ENCODE measurements at places on chromosomes 7 and 10.

GRCh38 chr7:108016841-108017775 lies 14.1 kb upstream of the LAMB1 start:
- no peak for DNase-seq

GRCh38 chr10:44295644-44296241 lies 89.2 kb downstream of the CXCL12 start:
- no peak for DNase-seq

DNA sequence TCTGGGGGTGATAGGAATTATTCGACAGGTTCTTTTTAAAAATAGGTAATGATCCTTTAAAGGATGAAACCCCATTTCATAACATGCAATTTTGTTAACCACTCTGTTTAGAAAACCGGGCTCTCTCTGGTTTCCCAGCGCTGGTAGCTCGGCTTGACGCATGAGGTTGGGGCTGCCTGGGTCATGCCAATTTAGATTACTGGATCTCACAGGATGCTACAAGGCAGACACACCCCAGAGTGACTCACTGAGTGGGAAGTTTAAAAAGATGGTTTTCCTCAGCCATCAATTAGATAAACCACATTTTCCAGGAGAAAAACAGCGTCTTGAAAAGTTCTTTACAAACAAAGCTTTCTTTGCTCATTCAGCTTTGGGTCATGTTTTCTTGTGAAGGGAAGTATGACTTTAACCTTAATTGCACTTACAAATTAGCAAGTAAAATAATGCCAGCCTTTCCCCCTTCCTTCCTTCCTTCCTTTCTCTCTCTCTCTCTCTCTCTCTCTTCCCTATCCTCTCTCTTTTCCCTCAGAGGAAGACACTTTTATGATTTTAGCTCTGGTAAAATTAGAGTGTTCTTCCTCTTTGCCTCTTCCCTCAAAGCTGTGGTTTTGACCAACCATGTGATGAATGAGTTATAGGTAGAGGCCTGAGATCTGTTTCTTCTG lies 99.8 kb downstream of the EPDR1 start:
- no peak for DNase-seq

DNA sequence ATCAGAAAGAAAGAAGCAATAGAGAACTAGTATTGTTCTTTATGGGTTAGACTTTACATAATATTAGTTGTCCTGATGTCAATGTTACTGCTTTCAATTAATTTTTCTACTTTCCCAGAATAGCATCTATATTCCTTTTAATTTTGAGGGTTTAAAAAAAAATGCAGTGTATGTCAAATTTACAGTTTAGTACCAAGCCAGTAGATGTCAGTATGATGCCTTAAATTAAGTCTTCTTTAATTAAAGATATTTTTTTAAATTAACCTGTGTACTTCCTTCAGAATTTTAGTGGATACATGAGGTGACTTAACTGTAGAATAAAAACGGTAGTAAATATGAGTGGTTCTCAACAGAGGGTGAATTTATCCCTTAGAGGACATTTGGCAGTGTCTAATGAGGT lies 35.2 kb upstream of the STOX1 start:
- DNase-seq: no peak

GRCh38 chr7:90288154-90288553 lies 33.0 kb downstream of the FAM237B start:
- no peak for DNase-seq

- no peak for DNase-seq
Observed at GRCh38 chr7:17646253-17646956, 293.9 kb downstream of the SNX13 start.

DNA sequence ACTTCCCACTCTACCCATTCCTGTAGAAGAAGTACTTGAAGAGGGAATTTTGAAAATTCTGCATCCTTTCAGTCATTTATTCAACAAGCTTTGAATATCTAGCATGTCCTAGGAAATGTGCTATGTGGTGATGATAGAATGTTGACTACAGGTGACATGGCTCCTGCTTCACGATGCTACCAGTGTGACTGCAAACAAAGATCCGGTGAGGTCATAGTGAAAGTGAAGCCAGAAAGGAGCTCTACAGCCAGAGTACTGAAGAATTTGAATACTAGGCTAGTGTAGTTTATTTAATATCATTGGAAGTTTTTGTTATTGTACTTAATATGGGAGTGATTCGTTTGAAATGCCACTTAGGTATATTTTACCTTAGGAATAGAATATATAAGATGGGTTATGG lies 348.1 kb downstream of the TFEC start:
- DNase-seq: no peak

DNA sequence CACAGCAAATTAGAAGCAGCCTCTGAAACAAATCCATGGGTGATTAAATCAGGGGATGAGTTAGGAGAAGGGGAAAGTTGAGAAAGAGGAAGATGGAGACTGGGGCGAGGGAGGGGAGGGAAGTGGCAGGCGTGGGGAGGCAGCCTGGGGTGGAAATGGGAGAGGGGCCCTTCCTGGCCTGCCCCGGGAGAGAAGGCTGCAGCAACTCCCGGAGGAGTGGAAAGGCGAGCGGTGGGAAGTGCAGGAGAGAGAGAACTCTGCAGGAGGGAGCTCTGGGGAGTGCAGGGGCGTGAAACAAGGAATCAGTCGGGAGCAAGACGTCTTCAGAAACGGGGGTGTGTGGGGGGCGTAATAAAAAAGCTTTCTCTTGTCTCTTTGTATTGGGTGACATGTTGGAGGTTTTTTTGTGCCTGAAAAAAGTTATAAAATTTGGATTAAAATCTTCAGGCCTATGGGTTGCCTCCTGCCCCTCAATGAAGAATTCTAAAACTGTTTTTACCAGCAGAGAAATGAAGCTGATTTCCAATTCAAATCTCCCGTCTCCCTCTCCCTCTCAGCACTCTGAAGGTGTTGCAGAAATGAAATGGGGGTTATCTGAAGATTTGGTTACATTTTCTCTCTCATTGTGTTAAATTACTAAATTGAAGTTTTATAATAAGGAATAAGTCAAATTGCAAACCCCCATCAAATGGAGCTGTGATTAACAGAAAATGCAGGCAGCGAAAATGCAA lies 4.7 kb upstream of the UNCX start:
- DNase-seq: no peak

DNA sequence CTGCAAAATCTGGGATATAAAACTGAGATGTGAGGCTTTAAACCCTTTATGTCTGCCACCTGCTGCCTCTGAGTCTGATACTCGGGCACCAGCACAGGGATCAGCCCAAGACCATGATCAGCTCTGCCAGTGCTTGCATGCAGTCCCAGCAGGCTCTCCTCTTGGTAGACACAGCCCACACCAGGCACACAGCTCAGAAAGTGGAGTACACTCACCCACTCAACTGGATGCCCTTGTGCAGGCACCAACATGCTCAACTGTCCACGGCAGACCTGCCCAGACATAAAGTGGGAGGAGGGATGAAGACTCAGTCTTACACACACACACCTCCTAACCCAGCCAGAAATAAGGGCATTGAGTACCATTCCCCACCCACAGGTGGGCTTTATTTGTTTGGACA lies 18.2 kb upstream of the MYH16 start:
- no peak for DNase-seq

DNA sequence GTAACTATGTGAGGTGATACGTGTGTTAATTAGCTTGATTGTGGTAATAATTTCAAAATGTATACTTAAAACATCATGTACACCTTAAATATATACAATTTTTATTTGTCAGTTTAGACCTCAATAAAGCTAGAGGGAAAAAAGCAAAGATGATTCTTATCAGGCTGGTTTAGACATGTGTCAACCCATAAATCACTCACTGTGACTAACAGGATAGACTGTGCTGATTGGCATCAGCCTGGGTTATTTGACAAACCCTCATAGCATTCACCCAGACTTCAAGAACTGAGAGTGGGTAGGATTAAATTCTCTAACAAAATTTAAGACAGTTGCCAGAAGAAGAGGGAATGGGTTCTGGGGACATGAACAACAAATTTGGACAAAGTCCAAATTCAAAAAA lies 73.8 kb upstream of the TMEM140 start:
- no peak for DNase-seq

DNA sequence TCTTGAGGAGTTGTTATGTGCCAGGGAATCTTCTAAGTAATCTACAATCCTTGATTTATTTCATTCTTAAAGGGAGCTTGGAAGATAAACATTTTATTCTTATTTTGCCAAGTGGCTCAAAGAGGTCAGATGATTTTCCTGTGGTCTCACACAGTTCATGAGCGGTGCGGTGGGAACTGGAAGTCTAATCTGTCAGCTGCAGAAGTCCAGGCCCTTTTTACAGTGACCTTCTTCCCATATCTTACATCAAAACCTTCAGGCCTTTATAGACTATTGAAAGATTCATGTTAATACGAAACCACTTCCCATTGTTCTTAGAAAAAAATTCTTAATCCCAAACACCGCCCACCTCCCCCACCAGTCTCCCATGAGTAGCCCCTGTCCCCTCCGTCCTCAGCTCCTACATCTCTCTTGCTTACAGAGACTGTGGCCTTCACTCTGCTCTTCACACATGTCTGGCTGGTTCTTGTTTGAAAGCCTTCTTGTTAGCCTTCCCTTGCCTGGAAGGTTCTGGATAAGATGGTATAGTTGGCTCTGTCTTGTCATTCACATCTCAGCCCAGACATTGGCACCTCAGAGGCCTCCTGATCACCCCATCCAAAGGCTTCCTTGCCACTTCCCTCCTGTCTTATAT lies 61.5 kb downstream of the ITGA8 start:
- DNase-seq: no peak

DNA sequence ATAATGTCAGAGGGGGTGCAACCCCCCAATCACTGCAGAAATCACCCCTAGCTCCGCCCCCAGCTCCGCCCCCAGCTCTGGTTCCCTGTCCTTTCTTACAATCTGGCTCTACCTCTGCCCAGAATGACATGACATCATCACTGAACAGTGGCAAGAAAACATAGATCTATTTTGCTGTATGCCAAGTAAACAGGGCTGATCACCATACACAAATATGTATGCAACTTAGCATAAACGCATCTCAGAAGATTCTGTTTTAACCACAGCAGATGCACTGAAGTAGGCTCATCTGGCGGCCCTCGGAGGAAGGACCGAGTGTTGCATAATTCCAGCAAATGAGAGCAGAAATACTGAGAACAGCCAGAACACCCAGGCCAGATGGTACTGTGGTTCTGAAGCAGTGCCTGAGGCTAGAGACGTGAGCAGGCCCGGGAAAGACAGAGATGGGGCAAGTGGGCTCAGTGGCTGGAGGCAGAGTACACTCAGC lies 293.3 kb upstream of the KLF14 start:
- peak; percentile 31 for DNase-seq

DNA sequence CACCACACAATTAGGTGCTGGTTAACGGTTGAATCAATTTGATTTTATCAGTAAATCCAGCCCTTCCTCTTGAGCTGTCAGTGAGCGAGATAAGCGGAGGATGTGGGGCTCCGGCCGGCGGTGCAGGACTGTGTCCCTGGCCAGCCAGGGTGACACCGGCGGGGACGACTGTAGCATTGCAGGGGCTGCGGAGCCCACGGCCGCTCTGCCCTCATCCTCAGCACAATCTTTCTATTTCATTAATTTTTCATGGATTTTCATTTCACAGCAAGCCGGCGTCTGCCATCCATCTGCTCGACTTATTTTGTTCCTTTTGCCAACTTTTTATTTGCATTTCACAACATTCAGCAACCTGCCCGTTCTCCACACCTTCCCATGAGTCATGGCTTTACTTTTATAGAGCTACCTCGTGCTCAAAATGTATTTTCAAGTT lies 4.7 kb downstream of the ADARB2 start:
- DNase-seq: no peak

GRCh38 chr10:48759113-48759901 lies 74.6 kb downstream of the WDFY4 start:
- DNase-seq: no peak

DNA sequence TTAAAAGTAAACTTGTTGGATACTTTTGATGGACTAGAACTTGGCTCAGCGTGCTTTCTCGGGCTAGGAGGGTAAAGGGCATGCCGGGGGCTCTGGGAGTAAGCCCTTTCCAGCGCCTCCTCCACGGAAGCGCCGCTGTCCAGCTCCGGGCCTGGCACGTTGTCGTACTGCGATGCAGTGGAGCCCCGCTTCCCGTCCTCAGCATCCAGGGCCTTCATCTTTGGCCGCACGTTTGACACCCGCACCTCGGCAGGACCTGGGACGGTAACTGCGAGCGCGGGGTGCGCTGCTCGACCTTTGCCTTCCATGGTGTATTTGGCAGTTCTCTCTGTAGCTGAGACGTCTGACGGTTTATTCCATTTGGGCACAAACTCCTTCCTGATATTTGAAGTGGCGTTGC lies 148.3 kb downstream of the USP6NL start:
- no peak for DNase-seq

DNA sequence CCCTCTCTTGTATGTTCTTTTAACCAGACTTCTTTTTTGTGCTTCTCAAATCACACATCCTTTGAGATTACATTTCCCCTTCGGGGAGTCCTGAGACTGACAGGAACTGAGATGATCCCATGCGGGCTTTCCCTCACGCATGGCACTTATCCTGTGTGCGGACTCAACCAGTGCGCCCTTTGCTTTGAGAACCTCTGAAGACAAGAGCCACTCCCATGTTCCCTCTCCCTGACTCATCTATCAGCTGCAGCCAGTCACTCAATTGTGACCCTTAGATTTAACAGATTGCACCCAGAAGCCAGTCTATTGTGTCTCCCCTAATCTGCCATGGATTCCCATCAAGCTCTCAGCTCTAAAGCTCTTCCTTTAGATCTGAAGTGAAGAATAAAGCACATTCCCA lies 353.9 kb upstream of the MEOX2 start:
- no peak for DNase-seq

DNA sequence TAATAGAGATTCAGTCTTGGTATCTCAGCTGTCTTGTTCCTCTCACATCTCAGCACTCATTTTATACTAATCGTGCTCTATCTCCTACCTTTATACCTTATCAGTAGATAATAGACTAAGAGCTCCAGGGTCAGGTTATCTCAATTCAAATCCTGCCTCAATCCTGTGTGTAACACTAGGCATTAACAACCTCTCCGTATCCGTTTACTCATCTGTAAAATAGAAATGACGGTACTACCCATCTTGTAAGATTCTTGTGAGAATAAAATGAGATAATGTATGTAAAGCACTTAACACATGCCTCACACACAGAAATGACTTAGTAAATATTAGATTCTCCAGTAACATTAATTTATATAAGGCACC lies 622 bp upstream of the P4HA1 start:
- DNase-seq: no peak

DNA sequence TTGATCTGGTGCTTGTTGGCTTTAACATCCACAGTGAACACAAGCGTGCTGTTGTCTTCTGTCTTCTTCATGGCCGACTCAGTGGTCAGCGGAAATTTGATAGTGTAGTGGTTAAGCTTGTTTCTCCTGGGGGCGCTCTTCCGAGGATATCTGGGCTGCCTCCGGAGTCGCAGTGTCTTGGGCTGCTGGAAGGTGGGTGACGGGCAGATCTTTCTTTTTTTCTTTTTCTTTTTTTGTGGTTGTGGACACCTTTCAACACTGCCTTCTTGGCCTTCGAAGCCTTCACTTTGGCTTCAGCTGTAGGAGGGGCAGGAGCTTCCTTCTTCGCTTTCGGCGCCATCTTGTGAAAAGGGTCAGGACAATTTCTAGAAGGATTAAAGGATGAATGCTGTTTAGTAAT lies 23.8 kb upstream of the RPA3 start:
- no peak for DNase-seq

All from posterior cingulate gyrus (tissue), 11 donors.